Kidney capillary endothelial cell (primary cell): ENCODE measurements at places on chromosomes 12 and 14.

DNA sequence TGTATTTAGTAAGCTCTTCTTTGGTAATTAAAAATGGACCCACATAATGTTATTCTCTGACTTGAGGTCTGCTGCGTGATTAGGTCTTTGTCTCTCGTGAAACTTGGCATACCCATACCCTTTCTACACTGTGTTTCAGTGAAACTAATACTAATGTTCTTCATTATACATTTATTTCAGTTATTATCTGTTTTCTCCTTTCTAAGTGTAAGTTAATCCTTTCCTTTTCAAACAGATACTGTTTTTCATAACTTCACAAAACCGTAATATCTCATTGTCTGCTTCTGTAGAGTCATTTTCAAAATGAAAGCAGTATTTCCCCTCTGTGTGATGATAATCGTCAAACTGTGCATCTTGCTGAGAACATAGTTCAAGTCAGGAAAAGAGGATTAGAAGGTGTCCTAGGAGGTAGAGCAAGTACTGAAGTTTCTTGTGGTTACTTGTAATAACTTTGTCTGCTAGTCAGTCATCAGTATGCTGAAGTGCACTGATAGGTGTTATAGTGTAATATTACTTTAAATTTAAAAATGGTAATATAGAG is 15.9 kb downstream of the PYROXD1 start:
- no peak for DNase-seq

DNA sequence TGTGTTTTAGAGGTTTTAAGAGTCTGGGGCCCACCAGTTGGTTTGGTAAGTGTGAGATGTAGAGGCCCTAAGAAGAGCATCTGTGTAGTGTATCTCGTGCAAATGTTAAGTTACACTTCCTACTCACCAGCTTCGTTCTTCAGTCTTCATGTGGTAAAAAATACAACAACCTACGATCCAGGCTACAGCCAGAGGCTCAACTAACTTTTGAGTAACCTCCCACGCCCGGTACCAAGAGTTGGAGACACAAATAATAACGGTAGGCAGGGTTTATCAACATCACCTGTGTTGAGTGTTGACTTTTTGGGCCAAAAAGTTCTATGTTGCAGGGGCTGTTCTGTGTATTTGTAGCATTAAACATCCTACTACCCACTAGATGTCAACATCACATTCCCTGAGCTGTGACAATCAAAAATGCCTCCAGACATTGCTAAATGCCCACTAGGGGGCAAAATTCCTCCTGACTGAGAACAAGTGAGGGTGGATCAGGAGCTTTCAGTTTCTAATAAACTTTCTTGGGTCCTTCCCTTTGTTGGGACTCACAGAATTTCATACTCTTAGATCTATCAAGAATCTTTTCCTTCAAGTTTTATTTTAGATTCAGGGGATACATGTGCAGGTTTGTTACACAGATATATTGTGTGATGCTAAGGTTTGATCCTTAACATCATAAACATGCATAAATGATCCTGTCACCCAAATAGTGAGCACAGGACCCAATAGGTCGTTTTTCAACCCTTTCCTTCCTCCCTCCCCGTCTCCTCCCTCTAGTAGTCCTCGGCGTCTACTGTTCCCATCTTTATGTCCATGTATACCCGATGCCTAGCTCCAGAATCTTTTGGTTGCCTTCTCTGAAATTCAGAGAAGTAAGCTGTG is 94.7 kb downstream of the SLC2A13 start:
- DNase-seq = peak; percentile 74

DNA sequence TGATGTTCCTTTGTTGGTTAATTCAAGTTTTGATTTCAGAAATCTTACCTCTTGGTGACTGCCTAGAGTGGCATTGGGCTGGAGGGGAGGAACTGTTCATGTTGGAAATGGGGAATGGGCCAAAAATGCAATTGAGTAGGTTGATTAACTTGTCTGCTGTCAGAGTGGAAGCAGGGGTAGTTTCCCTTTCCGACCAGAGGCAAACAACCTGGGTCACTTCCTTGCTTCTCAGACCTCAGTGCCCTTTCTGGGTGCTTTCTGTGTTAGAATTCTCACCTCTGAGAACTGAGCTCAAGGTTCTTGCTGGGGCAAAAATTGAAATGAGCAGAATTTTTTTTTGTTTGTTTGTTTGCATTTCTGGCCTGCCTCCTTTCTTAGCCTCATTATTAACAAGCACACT is 2.3 kb upstream of the M6PR start:
- no peak for DNase-seq

GRCh38 chr14:51609955-51610283 is 41.8 kb upstream of the FRMD6 start:
- no peak for DNase-seq

- no peak for DNase-seq
Observed at GRCh38 chr12:2256453-2256852, 203.7 kb downstream of the CACNA1C start.
